Naive thymus-derived CD4-positive, alpha-beta T cell (primary cell): ENCODE measurements at places on chromosomes 16 and 17. TPM values are rescaled to one million over a fixed set of nuclear protein-coding genes. Genes with fewer than 3 reads are reported as not detected.

ACSM2A gene
- not detected in 2 replicates for total RNA-seq

APOBR gene
- total RNA-seq, result 4.5 TPM

DNA sequence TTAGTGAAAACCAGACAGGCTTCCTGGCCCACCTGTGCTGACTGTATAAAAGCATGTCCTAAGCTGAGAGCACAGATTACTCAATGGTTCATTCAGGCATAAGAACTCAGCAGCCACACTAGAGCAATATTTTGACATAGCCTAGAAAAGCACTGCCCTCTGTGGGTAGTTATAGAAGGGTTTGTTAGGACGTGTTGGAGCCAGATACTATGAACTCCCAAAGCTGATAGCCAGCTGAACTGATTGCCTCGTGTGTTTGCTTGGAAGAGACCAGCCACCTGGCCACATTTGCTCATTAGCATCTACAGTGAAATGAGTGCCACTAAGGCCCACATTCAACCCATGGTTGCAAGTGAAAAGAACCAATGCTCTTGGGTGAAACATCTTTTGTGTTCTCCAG lies 30.8 kb upstream of the ABCA5 start:
- H3K4me3 ChIP-seq, result no peak overlapping the region
- H3K4me1 ChIP-seq, result no peaks in the 10 kb centered on the region
- no peak overlapping the region for H3K27ac ChIP-seq

PPP1R27 gene
- not detected for total RNA-seq

- peaks cover 41% of the 10 kb centered on the region for H3K4me1 ChIP-seq
- H3K4me3 ChIP-seq, result peak within 1 kb of the TSS; percentile 98
- no peaks in the 10 kb centered on the region for H3K27me3 ChIP-seq
- H3K36me3 ChIP-seq, result peaks cover 13% of the 10 kb centered on the region
Measured at GRCh38 chr16:28984619-28985135, at the start of gene LAT. Gene LAT, plus strand, starts transcription at chr16:28985052. Its CDS starts 366 bp downstream, at chr16:28985418.

SNTB2 gene
- total RNA-seq, result 9.7 TPM

- H3K27me3 ChIP-seq, result no peaks in the 10 kb centered on the region
- H3K36me3 ChIP-seq, result no peaks in the 10 kb centered on the region
- no peak overlapping the region for H3K4me3 ChIP-seq
- no peak for DNase-seq
Measured at GRCh38 chr16:77849646-77850258, 61.4 kb downstream of the VAT1L start.

GCGR gene
- not detected for total RNA-seq

- H3K4me1 ChIP-seq, result peaks cover 5% of the 10 kb centered on the region
- no peaks in the 10 kb centered on the region for H3K36me3 ChIP-seq
- H3K27me3 ChIP-seq, result peaks cover 4% of the 10 kb centered on the region
- no peak for DNase-seq
- H3K4me3 ChIP-seq, result no peak overlapping the region
Measured at GRCh38 chr17:76865174-76865573, 3.0 kb upstream of the MGAT5B start.

PDIA2 gene
- not detected in 2 replicates for total RNA-seq

GRCh38 chr17:28843816-28844148 lies 1.2 kb upstream of the FAM222B start:
- no peak overlapping the region for H3K27ac ChIP-seq
- DNase-seq, result no peak
- H3K36me3 ChIP-seq, result no peaks in the 10 kb centered on the region
- no peak overlapping the region for H3K4me3 ChIP-seq
- no peaks in the 10 kb centered on the region for H3K27me3 ChIP-seq
- peaks cover 8% of the 10 kb centered on the region for H3K4me1 ChIP-seq

- no peaks in the 10 kb centered on the region for H3K27me3 ChIP-seq
- H3K27ac ChIP-seq, result no peak overlapping the region
- H3K36me3 ChIP-seq, result no peaks in the 10 kb centered on the region
- no peak overlapping the region for H3K4me3 ChIP-seq
- H3K4me1 ChIP-seq, result no peaks in the 10 kb centered on the region
- DNase-seq, result no peak
Measured at GRCh38 chr16:61842666-61843065, 193.6 kb downstream of the CDH8 start.

- H3K4me1 ChIP-seq, result no peaks in the 10 kb centered on the region
- no peak overlapping the region for H3K4me3 ChIP-seq
- no peaks in the 10 kb centered on the region for H3K27me3 ChIP-seq
- DNase-seq, result no peak
- H3K36me3 ChIP-seq, result no peaks in the 10 kb centered on the region
- H3K27ac ChIP-seq, result no peak overlapping the region
Measured at GRCh38 chr17:44518032-44518431, 14.8 kb upstream of the GPATCH8 start.

DHODH gene
- 14.3 TPM for total RNA-seq

DNA sequence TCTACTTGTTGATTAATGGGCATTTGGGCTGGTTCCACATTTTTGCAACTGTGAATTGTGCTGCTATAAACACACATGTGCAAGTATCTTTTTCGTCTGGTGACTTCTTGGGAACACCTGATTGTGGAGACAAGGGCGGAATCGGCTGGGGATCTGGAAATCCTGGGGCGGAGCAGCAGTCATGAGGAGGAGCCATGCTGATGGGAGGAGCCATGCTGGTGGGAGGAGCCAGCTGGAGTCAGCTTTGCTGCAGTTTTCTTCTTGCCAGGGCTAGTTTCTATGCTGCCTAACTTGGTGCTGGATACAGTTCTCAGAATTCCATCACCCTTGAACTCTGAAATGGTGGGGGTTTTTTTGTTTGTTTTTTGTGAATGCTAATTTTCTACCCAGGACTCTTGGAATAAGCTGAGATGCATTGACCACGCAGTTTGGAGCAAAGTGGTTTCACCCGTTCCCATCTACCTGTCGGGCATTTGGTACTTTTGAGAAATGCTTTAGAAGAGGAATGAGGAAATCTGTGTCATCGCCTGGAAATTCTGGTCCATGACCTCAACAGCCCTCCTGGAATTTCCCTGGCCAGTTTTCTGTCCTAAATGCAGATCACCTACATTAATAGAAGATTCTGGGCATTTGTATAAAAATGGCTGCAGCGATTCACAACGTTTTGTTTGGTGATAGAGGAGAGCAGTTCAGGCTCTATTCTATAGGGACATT lies 217.4 kb upstream of the ZFHX3 start:
- H3K27me3 ChIP-seq, result no peaks in the 10 kb centered on the region
- no peak overlapping the region for H3K27ac ChIP-seq
- no peak overlapping the region for H3K4me3 ChIP-seq
- no peaks in the 10 kb centered on the region for H3K36me3 ChIP-seq

DNA sequence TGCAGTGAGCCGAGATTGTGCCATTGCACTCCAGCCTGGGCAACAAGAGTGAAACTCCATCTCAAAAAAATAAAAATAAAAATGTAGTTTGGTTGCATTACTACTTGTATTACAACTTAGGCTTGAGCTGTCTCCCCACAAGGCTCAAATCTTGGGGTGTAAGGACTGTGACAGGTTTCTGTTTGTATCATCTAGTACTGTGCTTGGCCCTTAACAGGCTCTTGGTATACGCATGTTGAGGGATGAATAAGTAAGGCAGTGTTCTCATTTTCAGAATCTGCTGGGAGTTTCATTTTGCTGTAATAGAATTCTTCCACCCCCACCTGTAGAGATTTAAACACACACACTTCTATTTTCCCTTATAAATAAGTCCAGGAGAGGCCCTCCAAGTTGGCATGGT lies 289.4 kb upstream of the EEF2KMT start:
- no peaks in the 10 kb centered on the region for H3K4me1 ChIP-seq
- H3K36me3 ChIP-seq, result no peaks in the 10 kb centered on the region
- H3K27me3 ChIP-seq, result no peaks in the 10 kb centered on the region
- DNase-seq, result no peak
- H3K27ac ChIP-seq, result no peak overlapping the region

MT3 gene
- 4.0 and 5.3 TPM in 2 replicates for total RNA-seq

GRCh38 chr17:296379-296778 lies 56.2 kb downstream of the RPH3AL start:
- no peaks in the 10 kb centered on the region for H3K27me3 ChIP-seq
- H3K4me3 ChIP-seq, result no peak overlapping the region
- H3K4me1 ChIP-seq, result no peaks in the 10 kb centered on the region
- no peak for DNase-seq

CD300E gene
- not detected for total RNA-seq

ZPBP2 gene
- total RNA-seq, result not detected in 2 replicates

DNA sequence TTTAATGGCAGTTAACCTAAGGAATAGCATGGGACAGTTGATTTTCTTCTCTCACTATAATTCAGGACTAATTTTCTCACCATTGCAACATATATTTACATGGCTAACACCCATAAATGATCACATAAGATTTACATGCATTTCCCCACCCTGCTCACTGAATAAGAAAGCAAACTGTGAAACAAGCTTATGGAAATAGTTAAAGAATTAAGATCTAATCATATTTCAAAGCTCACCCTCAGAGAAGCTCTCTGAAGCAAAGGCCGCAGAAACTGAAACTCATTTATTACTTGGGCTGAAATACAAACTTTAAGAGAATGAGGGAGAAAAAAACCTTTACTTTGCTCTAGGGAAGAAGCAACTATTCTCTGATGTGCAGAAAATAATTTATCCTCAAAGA lies 218.7 kb upstream of the AXIN2 start:
- DNase-seq, result no peak
- H3K27me3 ChIP-seq, result no peaks in the 10 kb centered on the region
- no peak overlapping the region for H3K4me3 ChIP-seq
- H3K4me1 ChIP-seq, result no peaks in the 10 kb centered on the region
- H3K36me3 ChIP-seq, result no peaks in the 10 kb centered on the region

DNA sequence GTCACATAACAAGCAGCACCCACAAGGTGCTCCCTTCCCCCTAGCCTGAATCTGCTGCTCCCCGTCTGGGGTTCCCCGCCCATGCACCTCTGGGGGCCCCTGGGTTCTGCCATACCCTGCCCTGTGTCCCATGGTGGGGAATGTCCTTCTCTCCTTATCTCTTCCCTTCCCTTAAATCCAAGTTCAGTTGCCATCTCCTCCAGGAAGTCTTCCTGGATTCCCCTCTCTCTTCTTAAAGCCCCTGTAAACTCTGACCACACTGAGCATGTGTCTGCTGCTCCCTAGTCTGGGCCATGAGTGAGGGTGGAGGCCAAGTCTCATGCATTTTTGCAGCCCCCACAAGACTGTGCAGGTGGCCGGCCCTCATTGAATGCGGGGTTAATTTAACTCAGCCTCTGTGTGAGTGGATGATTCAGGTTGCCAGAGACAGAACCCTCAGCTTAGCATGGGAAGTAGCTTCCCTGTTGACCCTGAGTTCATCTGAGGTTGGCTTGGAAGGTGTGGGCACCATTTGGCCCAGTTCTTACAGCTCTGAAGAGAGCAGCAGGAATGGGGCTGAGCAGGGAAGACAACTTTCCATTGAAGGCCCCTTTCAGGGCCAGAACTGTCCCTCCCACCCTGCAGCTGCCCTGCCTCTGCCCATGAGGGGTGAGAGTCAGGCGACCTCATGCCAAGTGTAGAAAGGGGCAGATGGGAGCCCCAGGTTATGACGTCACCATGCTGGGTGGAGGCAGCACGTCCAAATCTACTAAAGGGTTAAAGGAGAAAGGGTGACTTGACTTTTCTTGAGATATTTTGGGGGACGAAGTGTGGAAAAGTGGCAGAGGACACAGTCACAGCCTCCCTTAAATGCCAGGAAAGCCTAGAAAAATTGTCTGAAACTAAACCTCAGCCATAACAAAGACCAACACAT lies at the start of gene STH:
TSS of gene STH (plus strand) at position 264 of the 913 bp plus-strand sequence. CDS start at position 294, 30 bp downstream.
- no peak within 1 kb of the TSS for H3K27ac ChIP-seq
- H3K4me3 ChIP-seq, result no peak within 1 kb of the TSS
- H3K4me1 ChIP-seq, result no peaks in the 10 kb centered on the region
- no peaks in the 10 kb centered on the region for H3K36me3 ChIP-seq

GRCh38 chr17:70848785-70849184 lies 679.5 kb downstream of the KCNJ2 start:
- H3K27me3 ChIP-seq, result no peaks in the 10 kb centered on the region
- H3K4me3 ChIP-seq, result no peak overlapping the region
- no peak overlapping the region for H3K27ac ChIP-seq
- no peak for DNase-seq
- no peaks in the 10 kb centered on the region for H3K4me1 ChIP-seq
- H3K36me3 ChIP-seq, result no peaks in the 10 kb centered on the region

GRCh38 chr16:359871-360697 lies 7.6 kb upstream of the AXIN1 start:
- H3K4me1 ChIP-seq, result peaks cover 10% of the 10 kb centered on the region
- no peak overlapping the region for H3K4me3 ChIP-seq
- no peaks in the 10 kb centered on the region for H3K36me3 ChIP-seq
- H3K27ac ChIP-seq, result no peak overlapping the region
- no peaks in the 10 kb centered on the region for H3K27me3 ChIP-seq
- no peak for DNase-seq

DNA sequence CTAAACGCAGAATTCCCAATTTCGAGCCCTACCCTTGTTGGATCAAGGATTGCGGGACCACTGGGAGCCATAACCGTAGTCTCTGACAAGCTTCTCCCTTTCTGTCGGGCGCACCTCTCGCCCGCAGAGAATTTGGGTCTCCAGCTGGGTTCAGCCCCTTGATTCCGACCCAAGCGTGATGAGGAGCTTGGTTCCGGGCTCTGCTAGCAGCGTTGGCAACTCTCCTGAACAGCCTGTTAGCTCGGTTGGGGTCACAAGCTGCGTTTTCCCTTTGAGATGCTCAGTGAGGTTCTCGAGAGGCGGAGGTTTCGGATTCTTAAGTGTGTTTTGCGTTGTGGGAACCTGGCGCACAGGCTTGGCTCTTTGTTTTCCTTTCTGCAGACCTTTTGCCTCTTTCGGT lies 655 bp downstream of the ATXN1L start:
- DNase-seq, result no peak
